ENCODE measurements at places on chromosomes 13 and 19.

DNA sequence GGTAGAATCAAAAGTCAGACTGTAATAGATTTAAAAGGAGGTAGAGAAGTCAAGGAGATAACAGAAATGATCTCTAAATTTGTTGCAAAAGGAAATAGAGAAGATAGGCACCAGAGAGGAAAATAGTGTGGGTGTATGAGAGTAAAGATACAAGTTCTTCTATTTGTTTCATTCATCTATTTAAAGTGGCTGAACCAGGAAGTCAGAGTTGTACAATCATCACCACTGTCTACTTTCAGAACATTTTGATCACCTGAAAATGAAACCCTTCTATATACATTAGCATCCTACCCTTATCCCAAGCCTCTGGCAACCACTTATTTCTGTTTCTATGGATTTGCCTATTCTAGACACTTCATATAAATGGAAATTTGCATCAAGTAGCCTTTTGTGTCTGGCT is 36.7 kb downstream of the INTS6 start:
- no peak for DNase-seq

DNA sequence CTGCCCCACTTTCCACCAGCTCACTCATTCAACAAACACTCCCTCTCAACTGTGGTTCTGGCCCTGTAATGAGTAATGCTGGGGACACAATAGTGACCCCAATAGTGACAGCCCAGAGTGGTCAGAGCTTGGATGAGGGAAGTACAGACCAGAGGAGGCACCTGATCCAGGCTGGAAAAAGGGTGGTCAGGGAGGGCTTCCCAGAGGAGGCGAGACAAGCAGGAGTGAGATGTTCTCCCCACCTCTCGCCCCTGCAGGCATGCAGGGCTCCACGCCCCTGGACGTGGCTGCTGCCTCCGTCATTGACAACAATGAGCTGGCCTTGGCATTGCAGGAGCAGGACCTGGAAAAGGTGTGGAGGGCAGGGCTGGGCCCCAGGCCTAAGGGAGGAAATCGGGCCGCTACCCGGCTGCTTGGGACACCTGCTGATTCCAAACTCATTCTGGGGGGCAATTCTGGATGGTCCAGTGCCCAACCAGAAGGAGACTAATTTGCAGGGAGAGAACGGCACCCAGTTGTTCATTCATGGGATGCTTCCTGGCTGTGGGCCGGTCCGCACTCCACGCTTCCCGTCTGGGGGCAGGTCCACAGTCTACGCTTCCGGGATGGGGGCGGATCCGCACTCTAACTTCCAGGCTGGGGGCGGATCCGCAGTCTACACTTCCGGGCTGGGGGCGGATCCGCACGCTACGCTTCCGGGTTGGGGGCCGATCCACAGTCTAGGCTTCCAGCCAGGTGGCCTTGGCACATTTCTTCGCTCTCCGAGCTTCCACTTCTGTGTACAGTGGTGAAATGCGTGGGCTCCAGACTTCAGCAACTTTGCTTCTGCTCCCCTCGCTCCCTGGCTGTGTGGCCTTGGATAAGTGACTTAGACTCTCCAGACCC is 63.4 kb downstream of the RYR1 start:
- no peak for DNase-seq

GRCh38 chr13:24146961-24147569 is 13.5 kb upstream of the SPATA13 start:
- no peak for DNase-seq

DNA sequence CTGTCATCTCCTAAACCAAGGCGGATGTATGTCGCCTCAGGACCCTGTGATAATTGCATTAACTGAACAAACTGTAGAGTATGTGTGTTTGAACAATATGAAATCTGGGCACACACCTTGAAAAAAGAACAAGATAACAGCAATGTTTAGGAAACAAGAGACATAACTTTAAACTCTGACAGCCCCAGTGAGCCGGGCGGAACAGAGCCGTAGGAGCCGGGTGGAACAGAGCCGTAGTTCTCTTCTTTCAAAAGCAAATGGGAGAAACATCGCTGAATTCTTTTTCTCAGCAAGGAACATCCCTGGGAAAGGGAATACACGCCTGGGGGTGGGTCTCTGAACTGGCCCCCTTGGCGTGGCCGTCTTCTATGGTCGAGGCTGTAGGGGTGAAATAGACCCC is 31.8 kb upstream of the ZNF675 start:
- DNase-seq = no peak

DNA sequence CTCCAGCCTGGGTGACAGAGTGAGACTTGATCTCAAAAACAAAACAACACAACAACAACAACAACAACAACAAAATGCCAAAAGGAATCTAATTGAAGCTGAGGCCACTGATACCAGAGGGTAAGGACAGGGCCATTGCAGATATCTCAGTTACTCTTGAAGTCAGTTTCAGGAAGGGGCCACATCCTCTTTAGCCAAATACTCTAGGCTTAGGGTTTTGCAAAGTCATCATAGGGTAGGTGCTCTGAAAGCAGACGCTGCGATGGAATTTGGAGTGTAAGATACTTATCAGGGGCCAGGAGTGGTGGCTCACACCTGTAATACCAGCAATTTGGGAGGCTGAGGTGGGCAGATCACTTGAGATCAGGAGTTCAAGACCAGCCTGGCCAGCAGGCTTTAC is 46.6 kb upstream of the UBAC2 start:
- DNase-seq = no peak

DNA sequence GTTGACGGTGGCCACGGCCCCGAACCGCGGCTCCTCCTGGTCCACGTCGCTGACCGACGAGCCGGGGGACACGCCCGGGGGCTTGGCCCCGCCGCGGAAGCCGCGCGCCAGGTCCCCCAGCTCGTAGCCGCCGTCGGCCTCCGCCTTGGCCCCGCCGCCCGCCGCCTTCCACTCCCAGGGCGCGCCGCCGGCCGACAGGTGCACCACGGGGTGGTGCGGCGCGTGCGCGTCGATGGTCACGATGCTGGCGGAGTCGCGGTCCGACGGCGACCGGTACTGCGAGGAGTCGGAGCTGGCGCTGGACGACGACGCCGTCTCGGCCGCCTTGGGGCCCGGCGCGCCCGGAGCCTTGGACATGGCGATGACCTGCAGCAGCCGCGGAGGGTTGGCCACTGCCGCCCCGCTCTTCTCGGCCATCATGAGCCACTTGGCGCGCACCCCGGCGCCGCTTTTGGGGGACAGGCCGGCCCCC is 9.0 kb downstream of the PLPPR3 start:
- DNase-seq = no peak
